Fibroblast of skin of scalp (primary cell): ENCODE measurements at places on chromosomes 11 and 22.

DNA sequence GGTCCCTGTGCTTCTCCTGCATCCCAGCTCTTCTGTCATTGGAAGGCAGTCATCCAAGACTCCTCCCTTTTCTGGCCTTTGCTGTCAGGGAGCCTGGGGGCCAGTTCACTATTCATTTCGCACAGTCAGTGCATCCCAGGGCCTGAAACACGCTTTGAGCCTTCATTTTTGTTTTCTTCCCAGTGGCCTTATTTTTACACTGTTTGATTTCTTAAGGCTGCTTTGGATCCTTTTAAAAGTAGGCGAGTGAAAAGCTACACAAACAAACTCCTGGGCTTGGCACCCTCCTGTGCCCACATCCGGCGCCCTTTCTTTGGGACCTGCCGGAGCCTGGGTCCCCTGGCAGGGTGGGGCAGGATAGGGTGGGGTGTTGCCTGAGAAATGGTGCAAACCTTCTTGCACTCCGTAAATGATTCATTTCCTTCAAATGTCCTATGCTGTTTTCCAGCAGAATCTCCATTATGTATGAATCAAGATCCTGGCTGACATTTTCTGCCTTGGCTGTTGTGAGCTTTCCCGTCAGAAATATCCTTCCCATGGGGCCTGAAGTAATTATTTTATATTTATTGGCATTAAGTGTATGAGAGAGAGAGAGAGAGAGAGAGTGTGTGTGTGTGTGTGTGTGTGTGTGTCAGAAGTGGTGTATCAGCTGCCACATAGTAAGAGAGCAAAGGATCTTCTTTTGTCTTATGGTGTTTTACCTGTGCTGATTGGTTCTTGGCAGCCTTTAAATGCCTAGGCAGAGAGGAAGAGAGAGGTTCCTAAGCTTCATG, 45.6 kb downstream of the BCR start:
- peak; percentile 56 for DNase-seq

DNA sequence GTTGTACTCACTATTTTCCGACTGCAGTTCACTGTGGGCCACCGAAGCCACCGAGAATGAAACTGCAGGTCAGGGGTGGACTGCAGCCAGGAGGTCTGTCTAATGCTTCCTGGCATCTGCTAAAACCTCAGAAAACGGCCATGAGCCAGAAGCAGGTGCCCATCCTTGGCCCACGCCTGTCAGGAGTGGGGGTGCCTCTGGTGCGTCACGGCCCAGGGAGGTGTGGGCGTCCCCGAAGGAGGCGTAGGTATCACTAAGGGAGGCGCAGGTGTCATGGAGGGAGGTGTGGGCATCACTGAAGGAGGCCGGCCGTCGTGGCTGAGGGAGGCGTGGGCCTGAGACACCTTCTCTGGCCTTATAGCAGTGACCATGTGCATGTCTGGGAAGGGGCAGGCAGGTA, 456.2 kb downstream of the TBC1D22A start:
- DNase-seq, result no peak

- DNase-seq, result no peak
Measured at GRCh38 chr11:70742553-70743291, 344.4 kb downstream of the CTTN start.

DNA sequence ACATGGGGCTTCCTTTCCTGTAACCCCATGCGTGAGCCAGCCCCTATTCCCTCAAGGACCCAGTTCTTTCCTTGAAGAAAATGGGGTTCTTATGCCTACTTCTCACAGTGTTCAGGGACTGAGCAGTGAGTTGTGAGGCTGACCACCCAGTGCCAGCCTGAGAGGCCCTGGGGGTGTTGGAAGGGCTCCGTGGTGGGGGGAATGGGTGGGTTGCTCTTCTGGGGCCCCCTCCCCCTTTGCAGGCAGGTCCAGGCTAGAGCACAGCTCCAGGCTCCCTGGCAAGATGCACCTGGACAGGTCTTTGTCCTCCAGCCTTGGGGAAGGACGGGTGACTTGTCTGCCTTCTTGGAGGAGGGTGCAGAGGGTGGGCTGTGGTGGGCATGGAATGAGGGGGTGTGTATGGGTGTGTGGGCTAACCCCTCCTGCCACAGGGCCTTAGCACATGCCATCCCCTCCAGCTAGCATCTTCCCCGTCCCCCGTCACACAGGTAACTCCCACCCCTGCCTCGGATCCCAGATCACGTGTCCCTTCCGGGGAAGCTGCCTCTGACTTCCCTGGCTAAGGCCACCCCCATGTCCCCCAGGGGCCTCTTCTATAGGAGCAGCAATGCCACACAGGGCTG, 64.6 kb downstream of the MYEOV start:
- no peak for DNase-seq

DNA sequence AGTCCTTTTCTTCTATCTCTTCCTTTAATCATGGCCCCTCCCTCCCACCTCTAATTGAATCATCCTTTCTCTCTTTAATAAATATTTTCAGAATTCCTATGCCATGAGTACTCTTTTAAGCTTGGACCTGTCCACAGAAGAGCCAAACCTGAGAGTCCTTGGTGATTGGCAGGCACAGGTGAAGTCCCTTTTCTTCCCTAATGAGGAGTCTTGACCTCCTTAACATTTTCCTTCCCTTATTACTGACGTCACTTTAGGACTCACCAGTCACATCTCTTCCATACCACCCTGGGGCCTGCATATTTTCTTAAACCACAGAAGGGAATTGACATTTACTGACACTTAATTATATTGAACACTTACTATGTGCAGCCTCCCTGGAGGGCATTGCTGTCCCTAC, 41.0 kb upstream of the RASSF10 start:
- no peak for DNase-seq
